ENCODE measurements at places on chromosomes 3 and 15.

- DNase-seq, result no peak
These were observed 15.5 kb downstream of the SPTBN5 start for GRCh38 chr15:41878355-41878699.

DNA sequence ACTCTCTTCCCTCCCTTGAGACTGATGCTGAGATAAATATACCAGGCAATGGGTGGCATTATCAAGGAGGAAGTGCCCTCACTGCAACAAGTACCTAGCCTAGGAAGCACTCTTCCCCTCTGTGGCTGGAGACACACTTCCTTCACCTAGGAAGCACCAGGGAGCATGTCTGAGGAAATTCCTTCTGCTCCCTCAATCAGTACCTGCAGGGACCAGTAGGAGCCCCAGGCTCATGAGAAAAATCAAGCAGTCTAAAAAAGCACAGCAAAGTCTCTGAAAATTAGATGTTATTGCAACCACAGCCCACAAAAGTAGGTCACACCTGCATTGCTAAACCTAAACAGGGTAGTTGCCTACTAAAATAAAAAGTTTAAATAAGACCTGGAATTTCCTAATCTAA, 78.2 kb upstream of the TRPM1 start:
- no peak for DNase-seq

- DNase-seq, result no peak
These were observed 33.2 kb downstream of the GOLGA8S start for GRCh38 chr15:23387621-23388190.

GRCh38 chr3:43785551-43785950, 94.8 kb downstream of the ABHD5 start:
- no peak for DNase-seq

DNA sequence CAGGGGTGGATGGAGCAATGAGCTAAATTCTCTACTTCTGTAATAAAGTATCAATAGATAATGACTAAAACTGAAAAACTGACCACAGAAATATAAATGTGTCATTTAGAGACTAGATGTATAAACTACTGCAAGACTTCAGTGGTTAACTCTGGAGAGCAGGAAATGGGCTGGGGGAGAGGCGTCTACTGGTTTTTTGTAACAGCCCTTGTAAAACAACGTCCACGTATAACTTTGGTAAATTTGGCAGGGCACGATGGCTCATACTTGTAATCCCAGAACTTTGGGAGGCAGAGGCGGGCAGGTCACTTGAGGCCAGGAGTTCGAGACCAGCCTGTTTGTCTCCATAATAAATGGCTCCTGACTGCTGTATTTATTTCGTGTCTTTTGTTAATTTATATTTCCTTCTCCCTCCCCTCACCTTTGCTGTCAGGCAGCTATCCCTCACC, 12.5 kb downstream of the RAB27A start:
- DNase-seq, result no peak

- DNase-seq, result no peak
These were observed 503.5 kb downstream of the EDEM1 start for GRCh38 chr3:5690904-5691532.

- DNase-seq, result no peak
These were observed 51.1 kb upstream of the CD200R1L start for GRCh38 chr3:112897791-112898190.

DNA sequence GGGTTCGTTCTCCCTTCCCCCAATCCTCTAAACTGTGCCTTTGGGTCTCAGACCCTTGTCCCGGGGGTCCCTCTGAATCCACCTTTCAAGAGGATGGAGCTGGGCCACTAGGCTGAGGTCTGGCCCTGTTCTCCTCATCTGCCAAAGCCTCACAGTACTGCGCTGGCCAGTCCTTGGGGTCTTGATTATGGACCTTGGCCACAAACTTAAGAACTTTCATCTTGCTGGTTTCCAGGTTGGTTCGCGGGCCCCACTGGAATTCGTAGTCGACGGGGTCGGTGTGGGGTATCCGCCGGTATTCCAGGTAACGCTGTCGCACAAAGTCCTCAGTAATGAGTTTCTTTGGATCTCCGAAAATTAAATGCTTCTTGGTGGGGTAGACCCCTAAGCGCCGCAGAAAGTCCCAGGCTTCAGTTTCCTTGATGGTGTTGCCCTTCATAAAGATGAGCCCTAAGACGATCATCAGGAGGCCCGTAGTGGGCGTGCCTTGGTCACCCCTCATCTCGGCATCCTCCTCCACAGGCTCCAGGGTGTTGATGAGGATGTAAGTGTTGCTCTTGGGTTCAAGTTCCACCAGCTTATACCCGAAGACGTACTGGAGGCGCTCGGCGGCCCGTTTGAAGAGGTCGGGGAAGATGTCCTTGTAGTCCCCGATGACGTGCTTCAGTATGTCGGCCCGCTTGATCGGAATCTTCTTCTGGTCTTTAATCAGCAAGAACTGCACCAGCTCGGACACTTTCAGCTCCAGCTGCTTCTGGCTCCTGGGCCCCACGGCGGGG, 727 bp downstream of the NSMCE3 start:
- peak; percentile 22 for DNase-seq

GRCh38 chr3:50316657-50317242, 5.8 kb downstream of the HYAL2 start:
- no peak for DNase-seq

DNA sequence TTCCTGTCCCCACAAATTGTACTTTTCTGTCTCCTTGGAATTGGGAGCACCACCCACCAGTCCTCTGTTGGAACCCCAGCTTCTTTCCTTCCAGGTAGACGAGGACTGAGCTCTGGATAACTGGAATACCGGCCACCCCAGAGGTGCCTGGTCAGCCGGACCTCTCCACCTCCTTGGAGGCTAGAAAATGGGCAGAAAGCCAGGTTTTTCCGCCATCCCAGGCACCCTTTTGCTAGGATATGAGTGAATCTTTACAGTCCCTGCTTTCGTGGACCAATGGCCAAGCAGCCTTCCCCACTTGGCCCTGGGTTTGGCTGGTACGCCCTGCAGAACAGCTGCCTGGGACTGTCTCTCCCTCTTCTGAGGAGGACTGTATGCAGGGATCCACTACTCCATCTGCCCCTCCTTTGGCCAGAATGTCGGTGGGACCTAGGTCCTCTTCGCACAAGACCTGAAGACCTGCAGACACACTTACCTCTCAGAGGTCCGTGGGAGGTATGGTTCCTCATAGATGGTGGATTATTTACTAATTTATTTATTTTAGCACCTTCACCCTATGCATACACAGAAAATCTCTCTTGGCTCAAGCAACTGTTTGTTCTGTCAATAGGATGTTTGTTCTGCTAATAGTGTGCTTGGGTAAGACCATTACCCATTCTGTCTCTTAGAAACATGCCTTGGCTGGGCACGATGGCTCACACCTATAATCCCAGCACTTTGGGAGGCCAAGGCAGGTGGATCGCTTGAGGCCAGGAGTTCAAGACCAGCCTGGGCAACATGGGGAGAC, 8.6 kb upstream of the CHAC1 start:
- DNase-seq, result no peak

- no peak for DNase-seq
These were observed 274.7 kb upstream of the CTNNB1 start for GRCh38 chr3:40924559-40925141.

- DNase-seq, result no peak
These were observed 141.0 kb downstream of the LPP start for GRCh38 chr3:188294823-188295487.
